ENCODE measurements at places on chromosomes 5 and 9.

DNA sequence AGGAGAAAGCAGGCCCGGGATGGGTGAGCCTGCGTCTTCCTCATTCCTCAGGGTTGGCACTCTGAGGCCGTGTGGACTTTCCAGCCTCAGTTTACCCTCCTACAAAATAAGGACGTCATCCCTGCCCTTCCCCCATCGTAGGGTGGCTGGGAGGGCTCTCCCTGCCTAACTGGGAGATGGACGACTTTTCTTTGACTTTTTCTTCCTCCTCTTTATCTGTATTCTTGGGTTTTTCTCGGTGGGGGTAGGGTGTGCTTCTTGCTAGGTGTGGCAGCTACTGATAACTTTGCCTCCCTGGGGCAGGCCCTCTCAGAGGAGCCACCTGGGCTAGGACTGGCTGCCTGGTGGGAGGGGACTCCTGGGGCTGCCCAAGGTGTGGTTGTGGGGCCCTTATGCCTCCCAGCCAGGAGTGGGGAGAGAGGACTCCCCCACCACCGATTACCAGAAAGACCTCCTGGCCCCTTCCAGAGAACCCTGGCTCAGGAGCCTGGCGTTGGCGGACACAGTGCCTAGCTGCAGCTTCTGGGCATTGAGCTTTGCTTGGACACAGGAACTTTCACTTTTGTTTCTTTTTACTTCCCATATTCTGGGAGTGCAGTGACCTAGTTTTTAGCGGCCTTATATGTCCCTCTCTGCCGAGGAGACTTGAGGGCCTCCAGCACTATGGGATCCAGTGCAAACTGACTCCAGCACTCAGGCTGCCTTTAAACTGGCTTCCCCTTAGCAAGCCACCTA lies 6.1 kb downstream of the GLIPR2 start:
- DNase-seq, result no peak

DNA sequence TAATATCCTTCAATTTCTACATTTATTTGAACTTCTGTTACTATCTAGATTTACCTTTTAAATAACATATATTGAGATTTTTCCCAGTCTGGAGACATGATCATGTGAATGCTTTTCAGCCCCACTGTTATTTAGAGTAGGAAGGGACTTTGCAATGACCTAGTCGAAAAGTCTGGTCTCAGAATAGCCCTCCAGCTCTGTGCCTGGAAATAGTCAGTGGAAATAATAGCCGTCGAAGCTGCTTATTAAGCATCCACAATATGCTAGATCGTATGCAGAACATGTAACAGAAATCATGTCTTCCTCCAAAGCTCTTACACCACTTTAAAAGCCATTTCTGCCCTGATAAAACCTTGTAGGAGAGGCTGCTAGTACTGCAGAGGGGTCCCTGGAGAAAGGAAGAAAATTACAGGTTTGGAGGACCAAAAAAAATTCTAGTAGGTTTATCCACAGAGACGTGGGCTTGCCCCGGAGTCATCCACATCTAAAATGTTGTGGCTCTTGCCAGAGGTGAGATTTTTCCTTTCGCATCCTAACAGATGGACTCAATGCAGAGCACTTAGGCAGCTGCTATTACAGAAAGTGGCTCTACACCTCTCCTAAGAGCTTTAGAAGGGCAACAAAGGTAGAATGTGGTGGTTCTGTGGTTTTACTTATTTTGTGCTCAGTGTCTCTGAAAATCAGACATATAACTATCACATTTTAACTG lies 2.5 kb upstream of the FGF1 start:
- DNase-seq, result no peak

DNA sequence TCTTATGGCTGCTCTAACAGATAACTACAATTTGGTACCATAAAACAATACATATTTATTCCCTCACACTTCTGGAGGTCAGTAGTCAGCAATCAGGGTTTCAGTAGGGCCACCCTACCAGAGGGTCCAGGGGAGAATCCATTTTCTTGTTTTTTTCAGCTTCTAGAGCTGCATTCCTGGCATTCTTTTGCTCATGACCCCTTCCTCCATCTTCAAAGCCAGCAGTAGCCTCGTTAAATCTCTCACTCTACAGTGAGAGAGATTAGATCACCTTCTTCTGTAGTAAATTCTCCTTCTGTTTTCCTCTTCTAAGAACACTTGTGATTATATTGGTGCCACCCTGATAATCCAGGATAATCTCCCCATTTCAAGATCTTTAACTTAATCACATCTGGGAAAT lies 187.4 kb downstream of the RFK start:
- DNase-seq, result no peak

DNA sequence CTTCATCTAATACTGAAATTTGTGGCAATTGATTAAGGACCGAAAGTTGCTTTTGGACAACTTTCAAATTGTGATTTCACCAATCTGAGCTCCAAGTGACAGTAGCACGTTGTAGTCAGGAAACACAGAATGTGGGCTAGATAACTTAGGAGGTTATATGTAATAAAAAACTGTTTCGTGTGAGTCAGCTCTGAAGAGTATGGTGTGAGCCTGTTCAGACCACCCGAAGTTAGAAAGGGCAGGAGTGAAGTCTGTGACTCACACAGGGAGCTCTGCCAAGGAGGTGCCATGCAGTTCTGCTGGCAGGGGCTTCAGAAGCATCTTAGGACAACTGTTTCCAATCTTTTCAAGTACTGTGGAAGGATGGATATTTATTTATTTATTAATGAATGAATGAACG lies 16.4 kb upstream of the ZBTB34 start:
- peak; percentile 66 for DNase-seq

- DNase-seq, result no peak
Measured at GRCh38 chr9:96192710-96193109, 109.3 kb downstream of the HSD17B3 start.

All from AG10803 (cell line).